ENCODE measurements at places on chromosomes 16 and 17.

DNA sequence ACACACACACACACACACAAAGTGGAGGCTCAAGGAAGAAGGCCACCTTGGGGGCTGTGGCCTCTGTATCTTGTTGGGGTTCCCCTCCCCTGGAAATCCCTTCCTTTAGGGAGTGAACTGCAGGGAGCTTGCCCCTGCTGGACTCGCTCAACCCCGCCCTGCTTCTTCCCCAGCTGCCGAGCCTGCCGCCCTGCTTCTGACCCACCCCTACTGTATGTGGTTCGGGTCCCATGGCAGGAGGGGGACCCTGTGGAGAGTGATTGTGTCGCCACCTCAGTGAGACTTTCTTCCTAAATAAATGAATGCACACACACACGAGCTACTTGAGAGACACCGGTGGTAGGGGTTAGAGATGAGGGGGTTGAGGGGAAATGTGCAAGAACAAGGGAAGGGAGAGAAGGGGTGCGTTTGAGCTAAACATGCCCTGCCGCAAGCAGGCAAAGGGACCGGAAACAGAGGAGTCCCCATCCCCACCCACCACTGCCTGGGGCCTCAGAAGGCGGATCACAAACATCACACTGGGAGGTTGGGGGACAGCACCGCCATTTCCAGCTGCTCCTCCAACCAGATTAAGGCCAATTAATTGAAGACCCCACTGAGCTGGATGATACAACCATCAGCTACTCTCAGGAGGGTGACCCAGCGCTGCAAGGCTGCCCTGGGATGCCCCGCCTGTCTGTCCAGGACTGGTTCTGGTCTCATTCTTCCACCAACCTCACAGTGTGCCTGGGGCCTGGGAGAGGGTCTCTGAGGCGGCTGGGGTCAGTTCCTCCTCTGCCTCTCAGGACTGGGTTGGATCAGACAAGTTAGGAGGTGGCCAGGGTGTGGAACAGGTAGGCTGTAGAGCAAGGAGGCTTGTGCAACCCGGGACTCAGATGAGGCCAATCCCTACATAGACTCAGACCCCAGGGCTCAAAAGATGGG, 98.9 kb downstream of the SDK2 start:
- DNase-seq, result no peak

DNA sequence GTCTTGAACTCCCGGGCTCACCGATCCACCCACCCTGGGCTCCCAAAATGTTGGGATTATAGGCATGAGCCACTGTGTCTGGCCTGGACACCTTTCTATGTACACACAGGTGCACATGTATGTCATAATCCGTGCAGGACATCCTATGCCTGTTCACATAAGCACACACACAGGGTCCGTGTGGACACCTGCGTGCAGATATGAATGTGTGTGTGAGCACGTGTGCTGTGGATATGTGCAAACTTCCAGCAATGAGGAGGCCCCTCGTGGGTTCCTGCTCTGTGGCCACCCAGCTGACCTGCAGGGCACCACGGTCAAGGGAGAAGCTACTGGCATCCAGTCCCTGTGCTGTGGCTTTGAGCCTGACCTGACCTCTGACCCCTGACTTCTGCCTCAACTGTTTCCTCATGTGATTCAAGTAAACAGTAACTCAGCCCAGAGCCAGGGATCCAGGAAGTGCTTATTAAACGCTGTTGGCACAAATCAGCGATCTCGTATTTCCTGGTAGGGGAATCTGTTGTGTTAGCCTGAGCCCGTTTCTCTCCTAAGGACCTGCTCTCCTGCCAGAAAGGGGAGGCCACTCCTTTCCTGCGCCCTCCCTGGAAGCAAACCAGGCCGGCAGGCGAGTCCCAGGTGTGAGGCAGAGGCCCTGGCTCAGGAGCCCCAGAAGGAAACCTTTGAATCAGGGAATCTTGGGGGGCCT, 6.5 kb downstream of the CPNE7 start:
- no peak for DNase-seq

GRCh38 chr17:7969433-7969832, 33.0 kb upstream of the GUCY2D start:
- DNase-seq, result no peak

GRCh38 chr17:14950216-14950615, 314.9 kb downstream of the PMP22 start:
- DNase-seq, result no peak

DNA sequence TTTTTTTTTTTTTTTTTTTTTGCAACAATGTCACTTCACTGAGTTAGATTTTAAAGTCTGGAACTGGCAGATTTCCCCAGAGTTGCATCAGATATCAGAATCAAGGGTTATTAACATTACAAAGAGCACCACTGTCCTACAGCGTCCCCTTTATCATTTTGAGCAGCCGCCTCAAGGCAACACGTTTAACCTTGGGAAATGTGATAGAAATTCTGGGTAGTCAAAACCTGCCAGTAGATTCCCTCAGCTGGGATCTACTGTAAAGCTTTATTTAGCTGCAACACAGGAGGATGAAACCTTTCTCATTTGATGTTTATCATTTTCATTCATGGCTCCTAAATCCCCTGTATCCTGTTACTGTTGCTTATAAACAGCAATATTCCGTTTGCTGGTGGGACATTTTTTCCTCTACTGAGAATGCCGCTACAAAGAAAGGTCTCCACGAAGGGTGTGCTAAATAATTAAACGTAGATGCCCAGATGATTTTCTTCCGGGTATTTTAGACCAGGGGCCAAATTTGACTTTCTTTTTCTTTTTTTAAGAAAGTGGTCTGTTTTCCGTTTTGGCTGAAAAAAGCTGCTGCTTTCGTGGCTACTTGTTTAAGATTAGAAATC, 436.1 kb upstream of the GOT2 start:
- no peak for DNase-seq

GRCh38 chr17:33725675-33726271, 432.7 kb upstream of the ASIC2 start:
- DNase-seq, result peak; percentile 34

GRCh38 chr17:49557312-49558024, 18.2 kb upstream of the NXPH3 start:
- peak; percentile 79 for DNase-seq

- no peak for DNase-seq
Observed at GRCh38 chr16:4515611-4516233, 22.9 kb downstream of the CDIP1 start.

GRCh38 chr17:17738901-17739300, 57.6 kb downstream of the RAI1 start:
- peak; percentile 33 for DNase-seq

DNA sequence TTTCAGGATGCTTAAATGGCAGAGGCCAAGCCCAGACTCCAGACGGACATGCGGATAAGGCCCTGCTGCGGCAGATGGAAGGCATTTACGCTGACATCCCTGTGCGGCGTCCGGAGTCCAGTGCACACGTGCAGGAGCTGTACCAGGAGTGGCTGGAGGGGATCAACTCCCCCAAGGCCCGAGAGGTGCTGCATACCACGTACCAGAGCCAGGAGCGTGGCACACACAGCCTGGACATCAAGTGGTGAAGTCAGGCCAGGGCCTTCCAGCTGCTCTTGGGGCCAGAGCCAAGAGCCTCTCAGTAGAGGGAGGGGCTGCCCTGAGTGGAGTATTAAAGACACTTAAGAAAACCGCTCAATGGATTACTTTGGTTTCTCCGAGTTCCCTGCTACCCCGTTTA, 29.4 kb downstream of the NARF start:
- DNase-seq, result no peak

DNA sequence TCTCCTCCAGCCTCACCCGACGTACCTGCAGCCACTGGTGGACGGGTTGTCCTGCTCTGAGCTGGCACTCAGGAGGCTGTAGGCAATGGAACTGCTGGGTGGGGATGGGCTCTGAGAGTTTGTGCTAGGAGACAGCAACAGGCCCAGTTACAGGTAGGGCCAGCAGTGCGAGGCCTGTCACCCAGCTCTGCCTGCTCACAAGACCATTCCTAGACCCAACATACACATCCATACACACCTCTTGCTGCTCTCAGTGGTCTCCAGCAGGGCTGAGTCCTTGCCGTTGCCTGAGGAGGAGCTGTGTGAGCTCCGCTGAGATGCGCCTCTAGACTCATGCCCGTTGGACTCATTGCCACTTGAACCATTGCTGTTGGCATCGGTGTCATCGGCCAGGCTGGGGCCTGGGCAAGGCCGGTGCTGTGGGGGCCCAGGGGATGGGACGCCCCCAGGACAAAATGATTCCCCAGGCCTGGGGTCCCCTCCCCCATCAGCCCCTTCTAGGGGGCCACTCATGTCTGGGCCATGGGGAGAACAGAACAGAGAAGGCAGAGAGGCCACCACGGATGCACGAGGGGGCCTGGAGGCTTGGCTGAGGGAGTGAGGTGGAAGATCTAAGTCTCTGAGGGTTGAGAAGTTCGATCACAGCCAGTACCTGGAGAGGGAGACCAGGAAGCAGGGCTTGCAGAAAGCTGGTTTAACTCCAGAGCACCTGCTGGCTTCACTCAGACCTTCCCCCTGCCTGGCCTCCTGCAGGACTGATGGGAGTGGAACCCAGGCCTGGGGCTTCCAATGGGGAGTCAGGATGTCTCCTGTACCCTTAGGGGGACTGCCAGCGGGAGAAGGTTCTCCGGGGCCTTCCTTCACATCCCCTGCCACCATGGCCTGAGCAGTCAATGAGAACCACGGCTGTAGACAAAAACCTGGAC, 1.7 kb downstream of the PER1 start:
- no peak for DNase-seq

DNA sequence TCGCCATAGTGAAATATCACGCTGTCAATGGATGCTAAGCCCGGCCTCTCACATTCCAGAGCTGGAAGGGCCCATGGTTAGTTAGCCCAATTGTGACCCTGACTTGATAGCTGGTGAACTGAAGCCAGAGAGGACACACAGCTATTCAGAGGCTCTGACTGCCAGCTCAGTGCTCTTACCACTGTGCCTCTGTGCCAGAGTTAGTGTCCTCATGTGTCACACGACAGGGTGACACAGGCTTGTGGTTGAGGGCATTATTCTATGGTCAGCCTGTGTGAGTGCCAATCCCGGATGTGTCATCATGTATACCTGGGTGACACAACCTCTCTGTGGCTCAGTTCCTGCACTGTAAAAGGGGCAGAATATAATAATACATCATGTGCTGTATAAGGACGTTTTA, 2.5 kb upstream of the MT1X start:
- no peak for DNase-seq

- DNase-seq, result no peak
Observed at GRCh38 chr17:73954951-73955350, 248.5 kb upstream of the RPL38 start.

DNA sequence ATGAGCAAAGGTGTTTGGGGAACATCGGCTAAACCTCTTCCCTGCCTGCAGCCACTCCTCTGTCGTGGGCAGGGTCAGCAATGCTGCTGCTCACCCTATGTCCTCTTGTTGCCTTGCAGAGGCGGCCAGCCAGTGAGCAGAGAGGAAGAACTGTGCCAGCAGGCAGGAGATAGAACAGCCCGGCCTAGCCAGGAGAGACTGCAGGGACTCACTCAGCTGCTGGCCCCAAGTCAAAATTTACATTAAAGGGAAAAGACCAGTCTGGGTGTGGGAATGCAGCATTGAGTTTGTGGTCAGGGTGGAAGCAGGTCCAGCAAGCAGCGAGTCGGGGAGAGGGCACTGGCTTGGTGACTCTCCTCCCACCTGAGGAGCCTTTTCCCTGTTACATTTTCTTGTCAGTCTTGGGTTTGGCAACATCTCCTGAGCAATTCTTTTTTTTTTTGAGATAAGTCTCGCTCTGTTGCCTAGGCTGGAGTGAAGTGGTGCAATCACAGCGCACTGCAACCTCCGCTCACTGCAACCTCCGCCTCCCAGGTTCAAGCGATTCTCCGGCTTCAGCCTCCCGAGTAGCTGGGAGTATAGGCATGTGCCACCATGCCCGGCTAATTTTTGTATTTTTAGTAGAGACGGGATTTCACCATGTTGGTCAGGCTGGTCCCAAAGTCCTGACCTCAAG, 22.7 kb downstream of the LIG3 start:
- DNase-seq, result no peak

DNA sequence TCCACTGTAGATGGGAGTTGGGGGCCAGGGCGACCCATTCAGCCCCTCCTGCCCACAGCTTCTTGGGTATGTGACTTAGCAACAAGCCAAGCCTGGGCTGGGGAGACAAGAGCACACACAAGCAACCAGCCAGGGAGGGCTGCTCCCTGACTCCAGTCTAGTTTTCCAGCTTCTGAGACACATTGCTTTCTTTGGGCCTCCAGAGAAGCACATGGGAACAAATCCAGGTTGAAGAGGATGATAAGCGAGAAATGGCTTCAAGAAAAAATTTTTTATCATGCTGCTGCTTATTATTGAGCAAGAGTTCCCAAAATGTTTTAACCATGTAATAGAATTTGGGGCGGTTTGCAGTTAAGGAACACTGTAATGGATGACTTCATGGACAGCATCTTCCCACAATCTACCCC, 173.7 kb downstream of the SOX9 start:
- DNase-seq, result no peak

DNA sequence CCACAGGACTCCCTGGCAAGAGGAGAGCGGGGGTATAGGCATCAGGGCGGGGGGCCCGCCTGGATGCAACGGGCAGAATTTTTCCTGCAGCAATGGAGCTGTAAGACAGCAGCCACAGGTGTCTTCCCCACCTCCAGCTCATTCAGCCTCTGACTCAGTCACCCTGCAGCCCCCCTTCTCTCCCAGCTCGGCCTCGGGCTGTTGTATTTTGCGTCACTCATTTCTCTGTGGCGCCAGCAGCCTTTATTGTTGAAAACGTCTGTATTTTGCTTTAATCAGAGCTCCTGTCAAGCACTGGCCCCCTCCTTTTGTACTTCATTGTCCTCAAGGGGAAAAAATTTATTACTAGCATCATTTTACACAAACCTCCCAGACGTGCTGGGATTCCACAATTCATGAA, 117.7 kb downstream of the WSCD1 start:
- no peak for DNase-seq

DNA sequence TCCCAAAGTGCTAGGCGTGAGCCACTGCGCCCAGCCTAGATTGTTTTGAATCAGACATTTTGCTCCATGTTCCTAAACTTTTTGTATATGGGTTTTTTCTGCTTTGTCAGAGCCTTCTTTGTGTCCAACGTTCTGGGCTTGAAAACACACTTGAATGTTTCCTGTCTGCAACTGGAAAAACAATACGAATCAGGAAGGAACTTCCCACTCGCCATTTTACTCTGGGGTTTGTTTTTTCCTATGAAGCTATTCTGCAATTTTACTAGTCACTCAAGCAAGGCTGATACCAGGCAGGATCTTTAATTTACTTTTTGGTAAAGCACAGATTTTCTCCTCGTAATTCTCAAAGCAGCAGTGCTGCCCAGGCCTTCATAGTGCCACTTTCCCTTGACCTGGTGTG, 31.6 kb downstream of the ARHGAP17 start:
- DNase-seq, result no peak

- DNase-seq, result peak; percentile 52
Observed at GRCh38 chr16:14249291-14250032, 178.3 kb downstream of the MRTFB start.
